ENCODE measurements at places on chromosomes 6 and 20.
A peak's percentile ranks its signal among the peaks of the same experiment; 100 is the strongest.

GRCh38 chr20:40703975-40704530 is 15.0 kb upstream of the MAFB start:
- DNase-seq: no peak

DNA sequence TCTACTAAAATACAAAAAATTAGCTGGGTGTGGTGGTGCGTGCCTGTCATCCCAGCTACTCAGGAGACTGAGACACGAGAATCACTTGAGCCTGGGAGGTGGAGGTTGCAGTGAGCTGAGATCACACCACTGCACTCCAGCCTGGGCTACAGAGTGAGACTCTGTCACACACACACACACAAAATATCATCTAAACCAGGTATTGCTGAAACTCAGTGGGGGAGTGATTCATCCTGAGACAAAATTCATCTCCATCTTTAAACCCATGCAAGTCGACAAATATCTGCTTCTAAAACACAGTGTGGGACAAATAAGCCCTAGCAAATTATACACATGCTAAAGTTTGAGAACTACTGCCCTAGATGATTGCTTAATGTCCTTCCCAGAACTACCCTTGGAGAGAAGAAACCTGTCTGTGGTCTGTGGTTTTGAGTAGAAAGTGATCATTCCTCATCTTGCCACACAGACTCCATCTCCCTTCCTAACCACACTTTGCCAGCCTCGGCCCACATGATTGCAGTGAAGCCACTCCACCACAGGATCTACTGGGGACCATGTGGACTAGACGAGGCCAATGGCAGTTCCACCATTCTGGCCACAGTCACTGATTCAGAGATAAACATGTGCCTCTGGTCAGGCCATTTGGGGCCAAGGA is 130.3 kb downstream of the OPRM1 start:
- DNase-seq: no peak

- no peak for DNase-seq
Observed at GRCh38 chr6:41527721-41528408, 18.3 kb upstream of the FOXP4 start.

DNA sequence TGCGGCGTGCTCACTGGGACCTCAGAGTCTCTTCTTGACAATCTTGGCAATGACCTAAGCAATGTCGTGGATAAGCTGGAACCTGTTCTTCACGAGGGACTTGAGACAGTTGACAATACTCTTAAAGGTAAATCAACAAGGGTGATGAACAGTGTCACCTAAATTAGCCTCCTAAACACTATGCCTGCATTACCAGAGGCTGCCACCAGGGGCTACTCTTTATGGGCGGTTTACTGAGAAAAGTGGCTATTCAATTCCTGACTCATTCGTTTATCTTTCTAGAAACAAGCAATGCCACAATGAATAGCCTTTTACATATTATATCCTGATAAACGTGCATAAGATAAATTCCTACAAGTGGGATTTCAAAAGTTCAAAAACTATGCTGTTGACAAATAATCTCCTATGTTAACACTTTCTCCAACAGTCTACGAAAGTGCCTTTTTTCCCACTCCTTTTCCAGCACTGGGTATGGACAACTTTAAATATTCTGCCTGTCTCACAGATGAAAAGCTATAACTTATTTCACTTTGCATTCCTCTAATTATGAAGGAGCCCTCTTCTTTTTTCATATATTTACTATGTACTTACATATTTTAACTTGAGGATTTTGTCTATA is 1.3 kb downstream of the BPIFA2 start:
- DNase-seq: no peak

- no peak for DNase-seq
Observed at GRCh38 chr6:54473328-54473727, 165.1 kb downstream of the TINAG start.

DNA sequence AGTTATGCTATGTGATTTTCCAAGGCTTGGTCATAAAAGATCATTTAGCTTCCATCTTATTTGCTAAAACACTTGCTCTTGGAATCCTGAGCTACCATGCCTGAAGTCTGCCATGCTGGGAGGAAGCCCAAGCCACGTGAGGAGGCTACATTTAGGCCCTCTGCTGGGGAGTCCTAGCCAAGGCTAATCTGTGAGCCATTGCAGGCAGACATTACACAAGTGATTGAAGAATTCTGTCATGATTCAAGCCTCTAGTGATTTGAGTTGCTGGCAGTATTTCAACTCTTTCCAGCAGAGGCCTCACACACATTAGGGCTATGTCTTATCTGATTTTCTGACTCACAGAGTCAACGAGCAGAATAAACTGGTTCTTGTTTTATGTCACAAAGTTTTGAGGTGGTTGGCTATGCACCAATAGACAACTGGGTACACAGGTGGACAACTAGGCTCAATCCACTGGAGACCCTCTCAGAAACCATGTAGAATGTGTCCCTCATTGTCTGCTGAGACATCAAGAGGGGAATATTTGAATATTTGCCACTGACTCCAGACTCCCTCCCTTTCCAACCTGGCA is 227.2 kb upstream of the SULF2 start:
- no peak for DNase-seq

GRCh38 chr6:6007366-6008088 is 802 bp upstream of the NRN1 start:
- no peak for DNase-seq

GRCh38 chr20:45061244-45061643 is 39.7 kb downstream of the KCNS1 start:
- no peak for DNase-seq

DNA sequence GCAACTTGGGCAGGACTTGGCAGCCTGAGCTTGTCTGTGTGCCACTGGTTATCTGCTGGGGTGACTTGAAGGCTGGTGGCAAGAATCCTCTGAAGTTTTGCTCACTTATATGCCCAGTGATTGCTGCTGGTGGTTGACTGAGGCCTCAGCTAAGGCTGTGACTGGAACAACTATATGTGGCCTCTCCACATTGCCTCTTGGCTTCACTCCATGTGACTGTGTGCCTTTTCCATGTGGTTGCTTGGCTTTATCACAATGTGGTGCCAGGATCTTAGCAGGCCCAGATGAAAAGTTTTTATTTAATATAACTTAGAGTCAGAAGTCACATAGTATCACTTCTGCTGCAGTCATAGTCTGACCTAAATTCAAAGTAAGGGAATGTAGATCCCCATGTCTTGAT is 104.5 kb downstream of the ADAT2 start:
- no peak for DNase-seq

DNA sequence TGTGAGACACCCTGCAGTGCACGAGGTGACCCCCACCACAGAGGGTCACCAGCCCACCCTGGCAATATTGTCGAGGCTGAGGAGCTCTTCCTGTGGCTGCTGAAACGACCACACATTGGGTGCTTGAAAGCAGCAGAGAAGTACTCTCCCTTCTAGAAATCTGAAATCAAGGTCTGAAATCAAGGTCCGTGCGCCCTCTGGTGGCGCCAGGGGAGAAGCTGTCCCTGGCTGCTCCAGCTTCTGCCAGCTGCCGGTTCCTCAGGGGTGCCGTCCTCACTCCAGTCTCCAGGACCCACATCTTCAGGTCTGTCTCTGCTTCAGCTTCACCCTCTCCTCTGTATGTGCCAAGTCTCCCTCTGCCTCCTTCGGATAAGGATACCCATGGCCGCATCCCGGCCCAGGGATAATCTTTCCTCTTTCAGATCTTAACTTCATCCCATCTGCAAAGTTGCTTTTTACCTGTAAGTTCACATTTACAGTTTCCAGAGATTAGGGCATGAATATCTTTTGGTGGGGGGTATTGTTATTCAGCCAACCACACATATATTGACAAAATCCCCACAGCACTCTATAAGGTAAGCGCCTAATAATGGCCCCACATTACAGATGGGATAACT is 108.3 kb upstream of the PHACTR3 start:
- no peak for DNase-seq

DNA sequence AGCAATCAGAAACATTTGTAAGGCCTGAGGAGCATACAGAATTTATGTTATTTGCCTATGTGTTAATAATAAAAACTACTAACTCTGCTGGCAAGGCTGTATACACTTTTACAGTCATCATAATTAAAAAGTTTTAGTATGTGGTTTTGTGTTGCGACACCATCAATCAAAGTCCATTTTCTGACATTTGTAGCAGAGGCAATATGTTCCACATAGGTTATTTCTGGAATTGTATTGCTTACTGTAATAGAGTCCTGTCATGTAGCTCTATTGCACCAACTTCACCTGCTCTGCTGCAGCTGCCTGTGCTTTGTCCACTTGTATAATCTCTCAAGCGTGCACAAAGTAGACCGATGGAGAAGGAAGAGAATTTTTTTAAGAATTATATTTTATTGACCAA is 501.8 kb downstream of the HACE1 start:
- no peak for DNase-seq

- no peak for DNase-seq
Observed at GRCh38 chr6:150176659-150177058, 33.8 kb downstream of the PPP1R14C start.

DNA sequence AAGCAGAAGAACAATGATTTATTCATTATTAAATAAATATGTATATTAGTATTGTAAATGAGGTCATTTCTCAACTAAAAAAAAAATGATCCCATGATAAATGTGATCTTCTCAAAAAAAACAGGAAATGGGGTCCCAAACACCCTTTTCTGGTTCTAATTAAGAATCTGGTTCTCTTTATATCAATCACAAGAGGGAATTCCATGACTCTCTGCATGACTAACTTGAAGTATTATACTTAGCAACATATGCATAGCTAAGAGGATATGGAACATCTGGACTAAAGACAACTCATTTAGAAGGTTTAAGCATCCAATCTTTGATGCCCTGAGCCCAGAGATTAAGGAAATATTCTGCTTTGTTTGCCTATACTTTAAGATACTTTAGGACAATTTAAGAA is 89.7 kb upstream of the EMILIN3 start:
- no peak for DNase-seq

- peak; percentile 25 for DNase-seq
Observed at GRCh38 chr6:44386364-44386928, 1.1 kb upstream of the CDC5L start.

DNA sequence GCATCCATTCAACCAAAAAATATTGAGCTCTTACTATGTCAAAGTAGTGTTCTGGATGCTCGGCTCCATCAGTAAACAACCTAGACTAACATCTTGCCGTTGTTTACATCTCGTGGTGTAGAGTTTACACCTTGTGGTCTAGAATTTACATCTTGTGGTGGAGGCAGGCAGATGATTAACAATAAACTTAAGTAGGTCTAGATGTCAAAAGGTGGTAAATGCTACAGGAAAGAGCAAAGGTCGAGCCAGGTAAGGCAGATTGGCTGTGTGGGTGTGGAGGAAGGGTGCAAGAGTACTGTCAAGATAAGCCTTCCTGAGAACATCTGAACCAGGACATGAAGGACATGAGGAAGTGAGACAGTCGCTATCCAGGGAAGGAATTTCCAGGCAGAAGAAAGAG is 88.4 kb upstream of the ESR1 start:
- DNase-seq: no peak

DNA sequence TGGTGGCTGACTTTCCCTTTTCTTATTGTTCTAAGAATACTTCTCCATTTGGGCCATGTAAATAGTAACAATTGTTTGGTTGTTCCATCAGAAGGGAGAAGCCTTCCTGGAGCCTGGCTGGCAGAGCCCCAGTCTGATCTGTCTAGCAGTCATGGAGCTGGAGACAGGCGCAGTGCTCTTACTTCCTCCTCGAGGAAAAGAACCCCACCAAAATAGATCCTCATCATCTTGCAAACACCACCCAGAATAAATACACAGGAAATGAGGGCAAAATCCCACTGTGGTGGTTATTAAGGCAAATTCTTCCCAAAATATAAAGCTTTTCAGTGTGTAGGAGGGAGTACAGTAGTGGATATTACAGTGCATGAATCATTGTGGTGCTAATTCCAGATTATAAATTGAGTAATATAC is 195.1 kb upstream of the SGK1 start:
- DNase-seq: no peak

- DNase-seq: no peak
Observed at GRCh38 chr20:4613184-4613583, 108.5 kb upstream of the PRND start.

GRCh38 chr20:341682-342081 is 5.2 kb upstream of the NRSN2 start:
- DNase-seq: no peak

DNA sequence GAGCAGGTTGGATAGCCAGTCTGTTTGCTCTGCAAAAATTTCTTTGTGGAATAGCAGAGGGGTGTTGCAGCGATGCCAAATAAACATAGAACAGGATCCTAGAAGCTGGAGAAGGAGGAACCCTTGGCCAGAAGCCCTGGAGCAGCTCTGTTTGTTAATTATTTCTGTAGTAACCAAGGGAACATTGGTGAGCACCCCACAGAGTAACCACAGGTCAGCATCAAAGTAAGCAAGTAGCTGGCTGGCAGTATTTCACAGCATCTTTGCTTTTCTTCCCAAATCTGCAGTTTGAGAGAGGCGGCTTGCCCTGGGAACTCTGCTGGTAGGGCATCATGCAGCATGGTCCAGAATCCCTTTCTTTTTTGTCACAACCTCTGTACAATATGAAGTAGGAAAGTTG is 12.7 kb upstream of the APMAP start:
- no peak for DNase-seq

DNA sequence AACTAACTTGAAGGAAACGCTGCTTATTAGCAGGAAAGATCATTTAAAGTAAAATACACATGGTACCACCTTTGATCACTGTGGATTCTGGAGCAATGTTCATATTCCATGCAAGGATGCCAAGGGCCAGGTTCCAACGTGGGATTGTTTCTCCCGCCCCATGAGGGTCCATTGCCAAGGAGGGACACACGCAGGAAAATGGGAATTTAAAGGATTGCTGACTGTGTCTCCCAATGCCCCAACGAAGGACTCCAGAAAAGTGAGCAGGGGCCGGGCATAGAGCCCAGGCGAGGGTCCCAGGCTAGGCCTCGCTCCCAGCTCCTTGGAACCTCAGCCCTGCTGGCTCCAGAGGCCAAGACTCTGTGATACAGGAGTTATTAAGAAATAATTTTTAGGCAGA is 111.2 kb downstream of the DACT2 start:
- DNase-seq: no peak

DNA sequence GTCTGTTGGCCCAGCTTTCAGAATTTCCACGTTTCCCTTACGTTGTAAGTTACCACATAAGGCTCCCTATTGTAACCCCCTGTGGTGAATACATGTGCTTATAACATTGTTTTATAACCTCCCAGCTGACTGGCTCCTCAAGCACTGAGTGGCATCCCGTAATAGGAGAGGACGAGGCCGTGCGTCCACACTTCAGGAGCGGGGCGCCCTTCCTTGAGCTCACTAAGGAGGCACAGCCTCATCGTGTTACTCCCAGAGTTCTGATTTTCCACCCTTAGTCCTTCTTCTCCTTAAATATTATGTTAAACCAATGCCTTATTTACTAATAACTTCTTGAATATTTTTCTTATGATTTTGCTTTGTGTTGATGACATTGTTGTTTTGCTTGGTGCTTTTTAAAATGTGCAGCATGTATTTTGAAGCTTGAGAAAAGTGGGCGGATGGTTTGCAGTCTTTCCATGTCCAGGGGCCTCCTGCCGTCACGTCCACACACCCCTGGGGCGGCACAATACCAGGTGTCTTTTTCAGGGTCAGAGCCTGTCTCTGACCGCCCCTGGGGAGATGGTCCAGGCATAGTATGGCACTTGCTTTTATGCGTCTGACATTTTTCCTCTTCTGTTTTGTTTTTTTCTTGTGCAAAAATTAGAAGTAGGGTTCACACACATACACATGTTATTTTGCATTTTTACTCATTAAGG is 181.8 kb downstream of the DLL1 start:
- no peak for DNase-seq

- DNase-seq: no peak
Observed at GRCh38 chr6:24936641-24937317, 1.0 kb upstream of the RIPOR2 start.

GRCh38 chr6:155174576-155175211 is 89.1 kb upstream of the CLDN20 start:
- peak; percentile 9 for DNase-seq

Data from thoracic aorta (tissue), 2 donors.